Activated CD4-positive, alpha-beta T cell treated with anti-CD3 and anti-CD28 coated beads, Interleukin-2, Interleukin-6, amounts not matched to agents 100 ng/mL and 50 ng/mL, durations not matched to agents 16 hours and 8 hours (primary cell): ENCODE measurements at places on chromosomes 7 and 10.

DNA sequence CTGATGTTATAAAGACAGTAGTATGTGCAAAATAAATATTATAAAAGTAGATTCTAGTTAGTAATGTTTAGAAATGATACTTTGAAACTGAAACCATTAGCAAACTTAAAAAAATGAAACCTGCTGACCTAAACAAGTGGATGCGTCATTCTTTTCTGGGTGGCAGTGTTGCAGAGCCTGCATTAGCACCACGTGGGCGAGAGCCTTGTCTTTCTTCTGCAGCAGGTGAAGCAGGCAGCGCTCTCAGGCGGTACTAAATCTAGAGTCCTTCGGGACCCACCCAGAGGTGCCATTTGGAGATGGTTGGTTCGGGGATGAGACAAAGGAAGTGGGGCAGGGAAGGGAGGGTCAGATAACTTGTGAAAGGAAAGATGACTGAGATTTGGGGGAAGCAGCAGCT lies 759.1 kb upstream of the IGFBP3 start:
- DNase-seq = no peak

GRCh38 chr10:119701861-119702260 lies 24.0 kb upstream of the INPP5F start:
- DNase-seq = no peak

DNA sequence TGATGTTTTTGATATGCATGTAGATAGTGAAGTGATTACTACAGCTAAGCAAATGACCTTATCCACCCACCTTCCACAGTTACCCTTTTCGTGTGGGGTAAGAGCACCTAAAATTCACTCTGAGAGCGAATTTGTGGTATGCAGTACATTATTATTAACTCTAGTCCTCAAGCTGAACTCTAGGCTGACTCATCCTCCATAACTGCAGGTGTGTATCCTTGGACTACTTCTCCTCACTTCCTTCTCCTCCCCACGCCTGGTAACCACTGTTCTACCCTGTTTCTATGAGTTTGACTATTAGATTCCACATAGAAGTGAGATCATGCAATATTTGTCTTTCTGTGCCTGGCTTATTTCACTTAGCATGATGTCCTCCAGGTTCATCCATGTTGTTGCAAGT lies 484.6 kb downstream of the GATA3 start:
- no peak for DNase-seq

DNA sequence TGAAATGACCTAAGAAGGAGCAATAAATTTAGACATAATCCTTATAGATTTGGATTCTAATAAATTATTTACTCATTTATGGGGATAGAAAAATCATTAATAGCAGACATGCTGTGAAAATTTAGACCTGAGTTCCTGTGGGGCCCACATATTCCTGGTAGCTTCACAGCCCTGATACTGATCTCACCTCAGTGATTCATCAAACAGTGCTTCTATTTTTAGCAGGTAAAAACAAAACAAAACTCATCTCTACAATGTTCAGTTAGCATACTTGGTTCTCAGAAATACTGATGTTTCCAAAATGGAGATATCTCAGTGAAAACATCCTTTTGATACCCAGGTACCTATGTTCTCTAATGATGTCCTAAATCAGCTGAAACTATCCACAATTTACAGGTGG lies 841.1 kb upstream of the SORCS1 start:
- no peak for DNase-seq

- DNase-seq = no peak
Measured at GRCh38 chr7:102849538-102849937, 63.3 kb upstream of the LRRC17 start.

DNA sequence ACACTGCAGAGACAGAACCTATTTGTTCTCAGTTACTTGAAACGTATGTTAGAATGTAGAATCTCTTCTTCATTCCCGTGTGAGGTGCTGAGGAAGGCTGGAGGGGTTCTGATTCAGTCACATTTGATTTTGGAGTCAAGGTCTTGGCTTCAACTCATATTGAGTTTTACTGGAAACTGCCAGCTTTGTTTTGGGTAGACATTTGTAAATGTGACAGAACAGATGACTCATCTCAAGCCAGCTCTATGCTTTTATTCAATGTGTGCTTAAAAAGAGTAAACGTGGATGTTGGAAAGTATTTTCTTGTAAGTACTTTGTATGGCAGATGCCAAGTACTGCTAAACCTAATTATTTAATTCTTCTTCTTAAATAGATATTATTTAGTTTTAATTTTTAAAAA lies 780.8 kb upstream of the C7orf33 start:
- DNase-seq = no peak
